ENCODE measurements at places on chromosomes 5 and 9.

DNA sequence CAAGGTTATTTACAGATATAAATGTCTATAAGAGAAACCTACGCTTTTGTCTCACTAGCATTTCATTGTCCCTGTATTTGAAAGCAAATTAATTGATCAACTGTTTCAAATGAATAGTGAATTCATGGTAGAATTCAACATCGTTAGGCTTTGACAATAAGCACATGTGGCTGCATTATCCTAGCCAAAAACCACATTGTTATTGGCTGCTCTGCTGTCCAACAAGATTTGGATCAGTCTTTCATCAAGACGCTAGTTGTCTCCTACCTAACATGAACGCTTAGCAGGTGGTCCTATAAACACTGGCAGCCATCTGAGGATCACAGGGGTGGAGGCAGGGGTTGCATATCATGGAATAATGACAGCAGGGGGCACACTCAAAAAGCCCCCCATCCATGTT, 455.0 kb downstream of the CTNND2 start:
- no peak for DNase-seq

DNA sequence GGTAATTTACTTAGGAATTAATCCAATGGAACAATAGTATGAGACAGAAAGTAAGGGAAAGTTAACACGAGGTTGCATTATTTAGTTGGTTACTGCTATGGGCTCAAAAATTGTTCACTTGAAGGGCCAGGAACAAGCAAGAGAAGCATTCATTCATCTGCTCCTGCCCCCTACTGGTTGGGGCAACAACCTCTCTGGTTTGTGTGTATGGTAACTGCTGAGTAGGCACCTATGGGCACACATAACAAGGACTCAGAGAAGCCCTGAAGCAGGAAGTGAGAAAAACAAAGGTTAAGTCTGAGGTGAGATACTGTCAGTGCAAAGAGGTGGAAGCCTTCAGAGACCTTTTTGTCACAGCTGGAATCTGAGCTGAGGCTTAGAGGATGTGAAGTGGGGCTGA, 34.4 kb upstream of the RANBP6 start:
- no peak for DNase-seq

GRCh38 chr5:78792345-78793055, 143.9 kb upstream of the LHFPL2 start:
- no peak for DNase-seq

DNA sequence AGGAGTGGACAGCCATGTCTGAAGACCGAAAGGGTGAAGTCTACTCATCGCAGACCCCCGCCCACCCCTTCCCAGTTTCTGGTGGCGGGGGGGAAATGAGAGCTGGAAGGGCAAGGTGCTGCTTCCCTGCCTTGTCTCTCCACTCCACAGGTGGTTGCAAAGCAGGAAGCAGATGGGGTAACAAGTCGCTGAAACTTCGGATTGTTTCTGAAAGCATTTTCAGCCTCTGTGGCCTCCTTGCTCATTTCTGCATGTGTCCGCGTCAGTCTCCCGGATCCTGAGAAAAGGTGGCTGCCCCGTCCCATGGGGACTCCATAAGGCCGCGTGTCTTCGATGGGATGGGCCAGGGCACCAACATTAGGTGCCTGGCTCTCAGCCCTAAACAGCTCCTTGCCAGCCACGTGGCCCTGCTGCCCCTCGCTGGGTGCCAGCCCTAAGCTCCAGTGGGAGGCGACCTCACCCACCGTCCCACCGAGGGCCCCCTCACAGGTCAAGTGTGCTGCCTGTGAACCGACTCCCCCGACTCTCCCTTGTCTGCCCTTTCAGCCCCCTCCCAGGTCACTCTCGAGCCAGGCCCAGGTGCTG, 971 bp downstream of the PHYKPL start:
- no peak for DNase-seq

GRCh38 chr5:37886242-37886905, 46.5 kb upstream of the GDNF start:
- DNase-seq: peak; percentile 38

DNA sequence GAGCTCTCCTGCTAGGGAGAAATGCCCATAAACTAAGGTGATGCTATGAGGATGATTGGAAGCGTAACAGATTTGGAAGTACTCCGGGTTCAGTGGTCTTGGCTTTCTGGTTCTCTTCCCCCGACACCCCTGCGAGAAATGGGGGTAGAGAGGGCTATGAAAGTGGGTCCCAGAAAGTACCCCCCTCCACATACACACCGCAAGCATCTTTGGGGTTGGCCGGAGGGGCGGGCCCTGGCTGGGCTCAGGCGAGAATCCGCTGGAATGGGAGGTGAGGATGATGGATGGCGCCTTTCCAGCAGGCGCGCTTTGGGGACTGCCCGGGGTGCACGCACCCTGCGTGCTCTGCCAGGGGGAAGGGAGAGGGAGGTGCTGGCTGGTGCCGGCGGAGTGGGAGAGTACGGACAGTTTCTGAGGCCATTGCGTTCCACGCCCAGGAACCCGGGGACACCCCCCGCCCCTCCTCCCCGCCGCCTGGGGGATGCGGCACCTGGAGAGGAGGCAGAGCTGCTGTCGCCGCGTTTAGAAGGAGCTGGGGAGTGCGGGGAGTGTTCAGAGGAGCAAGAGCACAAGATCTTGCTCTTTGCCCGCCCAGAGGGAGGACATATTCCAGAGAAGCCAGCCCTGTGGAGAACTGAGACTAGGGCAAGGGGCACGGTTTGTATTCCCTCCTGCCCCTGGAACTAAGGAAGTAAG, 1.9 kb downstream of the PCSK5 start:
- peak; percentile 13 for DNase-seq

- no peak for DNase-seq
These were observed 297.9 kb downstream of the SLIT3 start for GRCh38 chr5:169002953-169003555.

DNA sequence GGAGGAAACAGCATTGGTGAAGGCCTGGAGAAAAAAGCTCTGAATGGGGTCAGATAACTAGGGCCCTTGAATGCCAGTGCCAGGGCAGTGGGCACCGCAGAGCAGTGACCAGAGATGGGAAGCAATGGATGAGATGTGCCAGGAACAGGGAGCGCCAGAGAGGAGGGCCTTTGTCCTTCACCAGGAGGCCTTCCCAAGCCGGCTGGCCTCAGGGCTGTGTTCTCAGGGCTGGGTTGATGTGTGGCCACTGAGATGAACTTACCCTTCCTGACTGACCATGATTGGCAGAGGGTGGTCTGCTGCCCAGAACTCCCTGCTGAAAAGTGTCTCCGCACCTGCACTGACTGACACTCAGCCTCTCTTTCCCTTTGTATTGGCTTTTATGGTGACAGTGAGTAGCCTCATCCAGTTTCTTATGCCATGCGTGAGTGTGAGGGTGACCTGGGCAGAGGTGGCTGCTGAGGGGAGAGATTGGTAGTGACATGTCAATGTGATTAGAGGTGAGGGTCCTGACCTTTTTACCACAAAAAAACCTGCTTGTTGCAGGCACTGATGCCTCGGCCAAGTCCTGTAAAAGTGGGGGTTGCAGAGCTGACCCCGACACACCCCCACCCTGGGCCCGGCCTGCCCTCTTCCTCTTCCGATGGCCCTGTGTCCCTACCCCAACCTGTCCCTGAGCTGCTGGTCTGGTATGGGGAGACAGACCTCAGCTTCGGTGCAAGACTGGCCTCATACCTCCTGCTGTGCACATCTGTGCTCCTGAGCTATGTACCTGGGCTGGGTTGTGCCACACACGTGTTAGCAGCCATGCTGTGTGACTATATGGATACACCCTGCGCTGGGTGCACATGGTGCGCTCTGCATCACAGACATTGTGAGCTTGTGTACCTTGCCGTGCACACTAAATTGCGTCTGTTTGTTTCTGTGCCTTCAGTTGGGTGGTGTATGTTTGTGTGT, 57.1 kb upstream of the PSD2 start:
- DNase-seq: no peak
